Activated CD4-positive, alpha-beta T cell treated with anti-CD3 and anti-CD28 coated beads for 36 hours (primary cell): ENCODE measurements at places on chromosomes 12 and 14. TPM values are rescaled to one million over a fixed set of nuclear protein-coding genes. Genes with fewer than 3 reads are reported as not detected.

- no peaks in the 10 kb centered on the region for H3K27me3 ChIP-seq
- H3K36me3 ChIP-seq, result no peaks in the 10 kb centered on the region
- no peak overlapping the region for H3K27ac ChIP-seq
- no peak overlapping the region for H3K4me3 ChIP-seq
Measured at GRCh38 chr12:91364471-91365184, 182.0 kb upstream of the DCN start.

GRCh38 chr14:25887251-25887878 lies 710.5 kb downstream of the NOVA1 start:
- no peak overlapping the region for H3K27ac ChIP-seq
- H3K27me3 ChIP-seq, result no peaks in the 10 kb centered on the region
- no peaks in the 10 kb centered on the region for H3K4me1 ChIP-seq
- H3K4me3 ChIP-seq, result no peak overlapping the region

DNA sequence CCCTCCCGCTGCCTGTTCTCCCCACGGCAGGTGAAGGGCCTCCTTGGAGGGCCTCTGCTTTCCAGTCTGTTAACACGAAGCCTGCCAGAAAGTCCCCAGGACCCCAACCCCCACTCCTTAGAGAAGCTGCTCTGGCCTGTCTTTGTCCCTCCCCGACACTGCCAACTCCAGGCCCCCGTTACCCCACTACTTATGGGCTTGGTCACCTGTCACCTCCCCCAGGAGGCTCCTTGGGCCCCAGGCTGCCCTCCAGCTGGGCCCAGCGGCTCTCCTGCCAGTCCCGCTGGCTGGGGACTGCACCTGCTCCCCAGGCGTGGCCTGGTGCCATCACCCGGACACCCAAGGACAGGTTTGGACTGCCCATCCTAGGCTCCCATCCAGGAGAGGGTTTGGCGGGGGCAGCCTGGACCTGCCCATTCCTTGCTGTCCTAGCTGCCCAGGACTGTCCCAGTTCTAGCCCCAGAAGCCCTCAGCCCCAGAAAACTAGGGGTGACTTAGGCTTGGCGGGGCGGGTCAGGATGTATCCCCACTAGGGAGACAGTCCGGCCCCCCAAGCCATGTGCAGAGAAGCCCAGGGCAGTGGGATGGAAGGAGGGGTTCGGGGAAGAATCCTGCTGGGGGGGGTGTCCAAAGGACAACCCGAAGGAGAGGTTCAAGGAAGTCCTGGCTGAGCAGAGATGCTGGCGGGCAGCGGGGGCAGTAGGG lies 155.7 kb upstream of the C14orf180 start:
- no peak for DNase-seq
- H3K27me3 ChIP-seq, result peaks cover 2% of the 10 kb centered on the region
- H3K36me3 ChIP-seq, result no peaks in the 10 kb centered on the region
- H3K4me3 ChIP-seq, result no peak overlapping the region
- peaks cover 4% of the 10 kb centered on the region for H3K4me1 ChIP-seq
- H3K27ac ChIP-seq, result no peak overlapping the region

GRCh38 chr14:64646103-64646502 lies 58.1 kb upstream of the PLEKHG3 start:
- H3K4me1 ChIP-seq, result no peaks in the 10 kb centered on the region
- H3K36me3 ChIP-seq, result no peaks in the 10 kb centered on the region
- no peak overlapping the region for H3K27ac ChIP-seq
- peaks cover 5% of the 10 kb centered on the region for H3K27me3 ChIP-seq
- no peak for DNase-seq

DNA sequence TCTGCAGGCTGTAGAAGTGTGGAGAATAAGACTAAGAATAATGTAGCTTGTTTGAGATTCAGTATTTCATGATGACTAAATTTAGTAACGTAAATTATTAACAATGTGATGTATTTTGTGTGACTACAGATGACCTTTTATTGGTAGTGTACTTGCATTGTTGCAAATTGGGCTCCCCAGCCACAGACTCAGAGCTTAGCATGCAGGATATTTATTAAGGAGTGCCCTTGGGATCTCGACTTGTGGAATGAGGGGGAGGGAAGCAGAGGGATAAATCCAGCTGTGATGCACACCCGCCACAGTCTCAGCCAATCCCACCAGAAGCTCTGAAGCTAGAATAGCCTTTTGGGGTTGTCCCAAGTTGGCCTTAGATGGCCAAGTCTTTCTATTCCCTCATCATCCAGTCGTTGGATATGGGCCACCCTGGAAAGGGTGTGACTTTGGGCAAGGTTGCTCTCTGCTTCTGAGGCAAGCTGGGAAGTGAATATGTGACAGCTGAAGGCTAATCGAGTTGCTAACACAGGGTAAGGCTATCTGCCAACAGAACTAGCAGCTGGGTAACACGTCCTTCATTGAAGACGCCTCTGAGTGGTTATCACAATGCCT lies 42.1 kb upstream of the USP44 start:
- H3K4me1 ChIP-seq, result no peaks in the 10 kb centered on the region
- H3K36me3 ChIP-seq, result no peaks in the 10 kb centered on the region
- no peak for DNase-seq
- H3K27ac ChIP-seq, result no peak overlapping the region
- no peak overlapping the region for H3K4me3 ChIP-seq
- H3K27me3 ChIP-seq, result peaks cover 4% of the 10 kb centered on the region

- H3K27ac ChIP-seq, result no peak overlapping the region
- no peaks in the 10 kb centered on the region for H3K4me1 ChIP-seq
- no peak for DNase-seq
- H3K27me3 ChIP-seq, result no peaks in the 10 kb centered on the region
- H3K4me3 ChIP-seq, result no peak overlapping the region
Measured at GRCh38 chr12:86852451-86852850, 596.3 kb upstream of the MGAT4C start.

DNA sequence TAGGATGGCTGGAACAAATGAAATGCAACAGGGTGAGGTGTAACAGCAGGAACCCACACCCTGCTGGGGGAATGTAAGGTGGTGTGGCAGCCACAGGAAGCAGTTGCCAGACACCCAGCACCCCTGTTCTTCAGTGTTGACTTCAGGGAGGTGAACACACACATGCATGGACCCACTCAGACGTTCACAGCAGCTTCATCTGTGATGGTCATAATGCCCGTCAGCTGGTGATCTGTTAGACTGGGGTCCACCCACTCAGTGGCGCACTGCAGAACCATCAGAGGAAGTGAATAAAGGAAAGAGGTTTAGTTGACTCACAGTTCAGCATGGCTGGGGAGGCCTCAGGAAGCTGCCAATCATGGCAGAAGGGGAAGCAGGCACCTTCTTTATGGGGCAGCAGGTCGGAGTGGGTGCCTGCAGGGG lies 22.7 kb upstream of the TEX22 start:
- DNase-seq, result peak; percentile 83
- peak overlapping the region; percentile 78 for H3K27ac ChIP-seq
- H3K4me1 ChIP-seq, result peaks cover 12% of the 10 kb centered on the region
- no peaks in the 10 kb centered on the region for H3K27me3 ChIP-seq
- H3K36me3 ChIP-seq, result peaks cover 3% of the 10 kb centered on the region

- no peak overlapping the region for H3K4me3 ChIP-seq
- no peaks in the 10 kb centered on the region for H3K4me1 ChIP-seq
- no peak for DNase-seq
- H3K27me3 ChIP-seq, result no peaks in the 10 kb centered on the region
- H3K27ac ChIP-seq, result no peak overlapping the region
Measured at GRCh38 chr14:66380143-66380542, 106.0 kb upstream of the CCDC196 start.

- no peaks in the 10 kb centered on the region for H3K36me3 ChIP-seq
- no peak for DNase-seq
- H3K4me1 ChIP-seq, result peaks cover 7% of the 10 kb centered on the region
- peaks cover 13% of the 10 kb centered on the region for H3K27me3 ChIP-seq
Measured at GRCh38 chr14:87869619-87870583, 123.1 kb downstream of the GALC start.

GRCh38 chr14:70468731-70469130 lies 16.8 kb downstream of the ADAM21 start:
- H3K4me3 ChIP-seq, result no peak overlapping the region
- no peaks in the 10 kb centered on the region for H3K4me1 ChIP-seq
- no peak for DNase-seq
- no peak overlapping the region for H3K27ac ChIP-seq

- H3K36me3 ChIP-seq, result no peaks in the 10 kb centered on the region
- H3K4me3 ChIP-seq, result no peak overlapping the region
- H3K27me3 ChIP-seq, result peaks cover 6% of the 10 kb centered on the region
Measured at GRCh38 chr14:58805605-58806409, 168.0 kb downstream of the DACT1 start.

GRCh38 chr14:87758876-87759275 lies 234.1 kb downstream of the GALC start:
- no peaks in the 10 kb centered on the region for H3K36me3 ChIP-seq
- peaks cover 6% of the 10 kb centered on the region for H3K27me3 ChIP-seq
- H3K27ac ChIP-seq, result no peak overlapping the region
- no peaks in the 10 kb centered on the region for H3K4me1 ChIP-seq

DNA sequence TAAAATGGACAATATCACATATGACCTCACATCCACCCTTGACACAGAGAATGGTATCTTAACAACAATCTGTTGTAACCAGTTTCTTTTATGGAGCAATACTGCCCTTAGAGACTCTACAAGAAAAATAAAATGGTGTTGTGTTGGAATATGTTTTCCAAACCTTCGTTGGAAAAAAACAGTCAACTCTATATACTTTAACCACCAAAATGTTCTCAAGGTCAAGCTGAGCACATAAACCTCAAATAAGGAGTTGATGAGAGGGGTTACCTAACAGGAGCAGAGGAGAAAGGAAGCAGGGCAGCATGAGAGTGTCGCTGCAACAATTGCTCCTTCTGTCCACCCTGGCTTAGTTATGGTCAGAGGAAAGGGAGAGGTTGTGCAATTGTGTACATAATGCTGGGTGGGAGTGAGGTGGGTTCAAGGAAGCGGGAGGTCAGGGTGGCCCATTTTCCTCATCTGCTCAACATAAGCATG lies 179.2 kb upstream of the BMP4 start:
- DNase-seq, result no peak
- H3K4me3 ChIP-seq, result no peak overlapping the region
- no peaks in the 10 kb centered on the region for H3K4me1 ChIP-seq

GRCh38 chr12:128316973-128317526 lies 50.1 kb downstream of the TMEM132C start:
- no peak for DNase-seq
- H3K4me3 ChIP-seq, result no peak overlapping the region
- no peaks in the 10 kb centered on the region for H3K4me1 ChIP-seq
- H3K27ac ChIP-seq, result no peak overlapping the region

DNA sequence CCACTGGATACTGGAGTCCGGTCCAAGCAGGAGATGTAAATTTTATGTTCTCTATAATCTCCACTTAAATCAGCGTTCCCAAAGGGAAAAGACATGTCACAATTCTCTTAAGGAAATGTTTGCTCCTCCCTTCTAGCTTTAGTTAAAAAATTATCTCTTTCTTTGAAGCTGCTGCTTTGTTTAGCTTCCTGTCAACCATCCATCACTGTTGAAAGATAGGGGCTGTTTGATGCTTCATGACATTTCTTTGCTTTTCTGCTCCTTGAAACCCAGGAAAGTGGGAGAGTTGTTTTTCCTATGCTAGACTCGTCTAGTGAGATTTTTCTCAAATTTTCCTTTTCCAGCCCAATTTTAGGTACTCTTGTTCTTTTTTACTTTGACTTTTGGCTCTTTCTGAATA lies 31.9 kb downstream of the MBIP start:
- no peak overlapping the region for H3K27ac ChIP-seq
- DNase-seq, result no peak
- H3K4me1 ChIP-seq, result no peaks in the 10 kb centered on the region
- peaks cover 8% of the 10 kb centered on the region for H3K27me3 ChIP-seq
- H3K4me3 ChIP-seq, result no peak overlapping the region

DNA sequence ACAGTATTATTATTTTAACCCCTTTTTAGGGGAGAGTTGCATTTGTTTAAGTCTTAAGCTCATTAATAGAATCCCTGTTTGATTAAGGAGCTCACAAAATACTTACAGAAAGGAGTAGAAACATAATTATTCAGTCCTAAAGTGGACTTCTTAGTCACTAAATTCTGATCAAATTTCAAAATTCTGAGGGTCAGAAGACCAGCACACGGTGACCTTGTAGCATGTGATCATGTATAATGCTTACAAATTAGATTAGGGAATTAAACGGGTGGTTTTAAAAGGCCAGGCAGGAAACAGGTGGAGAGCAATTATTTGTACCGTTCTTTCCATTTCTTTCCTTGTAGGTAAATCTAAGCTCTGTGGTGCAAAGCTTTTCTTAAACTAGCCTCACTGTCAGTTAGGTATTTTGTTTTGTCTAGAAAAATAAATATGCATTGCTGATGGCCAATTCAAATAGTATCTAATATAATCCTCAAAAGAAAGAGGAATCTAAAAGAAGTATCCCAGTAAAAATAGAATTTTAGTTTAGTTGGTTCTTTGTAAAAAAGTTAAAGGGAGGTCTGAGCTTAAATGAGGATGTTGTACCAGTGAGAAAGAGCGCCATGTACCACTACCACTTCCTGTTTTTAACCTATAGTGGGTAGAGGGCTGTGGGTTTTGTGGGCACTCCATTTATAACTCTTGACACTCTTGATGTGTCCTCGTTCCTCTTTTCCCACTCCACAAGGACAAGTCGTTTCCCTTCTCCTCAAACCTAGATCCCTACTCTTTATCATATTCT lies 51.1 kb downstream of the SLC38A1 start:
- peaks cover 95% of the 10 kb centered on the region for H3K4me1 ChIP-seq
- H3K27me3 ChIP-seq, result no peaks in the 10 kb centered on the region
- DNase-seq, result peak; percentile 73
- H3K27ac ChIP-seq, result peak overlapping the region; percentile 88

GRCh38 chr12:68425998-68426397 lies 93.8 kb upstream of the MDM1 start:
- no peak for DNase-seq
- H3K36me3 ChIP-seq, result no peaks in the 10 kb centered on the region
- peaks cover 7% of the 10 kb centered on the region for H3K4me1 ChIP-seq

GRCh38 chr14:75306927-75307699 lies 28.5 kb downstream of the FOS start:
- no peak overlapping the region for H3K27ac ChIP-seq
- H3K4me3 ChIP-seq, result no peak overlapping the region
- peaks cover 20% of the 10 kb centered on the region for H3K4me1 ChIP-seq
- H3K27me3 ChIP-seq, result no peaks in the 10 kb centered on the region
- no peaks in the 10 kb centered on the region for H3K36me3 ChIP-seq

- no peak overlapping the region for H3K4me3 ChIP-seq
- H3K36me3 ChIP-seq, result no peaks in the 10 kb centered on the region
- no peak for DNase-seq
- no peaks in the 10 kb centered on the region for H3K27me3 ChIP-seq
Measured at GRCh38 chr12:16325426-16325825, 22.0 kb upstream of the MGST1 start.

- no peaks in the 10 kb centered on the region for H3K27me3 ChIP-seq
- H3K27ac ChIP-seq, result peak overlapping the region; percentile 23
- peaks cover 17% of the 10 kb centered on the region for H3K4me1 ChIP-seq
- no peak for DNase-seq
- peaks cover 13% of the 10 kb centered on the region for H3K36me3 ChIP-seq
- H3K4me3 ChIP-seq, result no peak overlapping the region
Measured at GRCh38 chr12:55908726-55909512, 18.8 kb downstream of the PYM1 start.

GPRC5D gene
- total RNA-seq, result not detected

CHST11 gene
- 33.6 TPM for total RNA-seq

RPS6KA5 gene
- total RNA-seq, result 13.8 TPM

KLRC2 gene
- total RNA-seq, result not detected

TAS2R8 gene
- total RNA-seq, result not detected

BCL11B gene
- 66.2 TPM for total RNA-seq

CLEC7A gene
- not detected for total RNA-seq
